ENCODE measurements at places on chromosomes 7 and 10.

DNA sequence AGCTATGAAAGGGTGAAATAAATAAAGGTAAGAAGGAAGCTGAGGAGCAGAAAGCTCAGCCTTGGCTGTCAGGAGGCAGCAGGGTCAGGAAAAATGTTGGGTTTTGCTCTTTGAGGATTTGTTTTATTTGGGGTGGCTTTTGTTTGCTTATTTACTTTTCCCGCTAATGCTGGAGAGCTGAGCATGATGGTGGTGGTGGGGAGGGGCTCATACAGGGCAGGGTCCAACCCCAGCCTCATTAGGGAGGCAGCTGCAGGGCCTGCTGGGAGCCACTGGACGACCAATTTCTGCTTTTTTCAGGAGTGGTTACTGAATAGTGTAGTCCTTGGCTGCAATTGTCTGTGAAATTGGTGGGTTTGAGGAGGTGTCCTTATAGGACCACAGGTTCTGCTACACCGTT lies 36.3 kb downstream of the CCM2 start:
- DNase-seq, result no peak

DNA sequence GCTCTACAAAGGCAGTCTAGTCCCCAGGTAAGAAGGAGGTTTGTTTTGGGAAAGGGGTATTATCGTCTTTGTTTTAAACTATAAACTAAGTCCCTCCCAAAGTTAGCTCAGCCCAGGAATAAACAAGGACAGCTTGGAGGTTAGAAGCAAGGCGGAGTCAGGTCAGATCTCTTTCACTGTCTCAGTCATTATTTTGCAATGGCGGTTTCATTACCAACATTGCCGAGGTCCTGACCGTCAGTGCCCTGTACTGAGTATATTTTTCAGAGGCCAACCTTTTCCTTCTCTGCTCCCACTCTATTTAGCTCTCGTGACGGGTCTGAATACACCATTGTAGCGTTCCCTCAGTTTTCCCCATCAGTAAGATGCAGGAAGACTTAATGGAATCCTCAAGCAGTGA lies 184.5 kb downstream of the PRKCQ start:
- no peak for DNase-seq

DNA sequence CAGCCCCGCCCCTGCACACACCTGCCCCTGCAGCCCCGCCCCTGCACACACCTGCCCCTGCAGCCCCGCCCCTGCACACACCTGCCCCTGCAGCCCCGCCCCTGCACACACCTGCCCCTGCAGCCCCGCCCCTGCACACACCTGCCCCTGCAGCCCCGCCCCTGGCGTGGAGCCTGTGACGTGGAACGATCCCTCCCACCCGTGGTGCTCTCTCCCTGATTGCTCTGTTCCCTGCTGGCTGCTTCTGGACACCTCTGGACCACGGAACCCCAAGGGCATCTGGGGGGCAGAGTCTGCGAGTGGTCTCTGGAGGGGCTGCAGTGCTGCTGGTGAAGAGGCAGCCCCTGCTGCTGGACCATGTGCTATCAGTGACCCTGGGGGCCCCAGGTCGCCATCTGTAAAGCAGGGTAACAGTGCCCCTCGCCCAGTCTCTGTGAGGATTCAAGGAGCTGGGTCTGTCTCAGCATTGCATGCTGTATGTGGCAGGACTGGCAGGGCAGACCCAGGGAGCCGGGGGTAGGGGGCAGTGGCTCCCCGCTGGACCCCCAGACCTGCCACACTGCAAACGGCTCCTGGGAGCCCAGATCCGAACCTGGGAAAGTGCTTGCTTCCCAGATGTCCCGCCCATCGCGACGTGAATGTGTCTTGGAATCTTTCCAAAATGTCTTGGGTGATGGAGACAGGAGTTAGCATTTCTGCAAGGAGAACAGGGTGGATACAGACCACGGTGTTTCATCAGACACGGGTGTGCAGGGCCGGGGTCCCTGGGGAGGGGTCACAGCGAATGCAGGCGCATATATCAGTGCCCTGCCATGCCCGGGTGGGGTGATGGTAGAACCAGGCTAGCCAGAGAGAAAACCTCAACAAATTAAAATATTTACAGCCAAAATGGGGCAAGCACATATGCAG lies 27.9 kb upstream of the NKX6-2 start:
- no peak for DNase-seq

- DNase-seq, result no peak
Measured at GRCh38 chr7:29565224-29565630, 1.6 kb downstream of the PRR15 start.

DNA sequence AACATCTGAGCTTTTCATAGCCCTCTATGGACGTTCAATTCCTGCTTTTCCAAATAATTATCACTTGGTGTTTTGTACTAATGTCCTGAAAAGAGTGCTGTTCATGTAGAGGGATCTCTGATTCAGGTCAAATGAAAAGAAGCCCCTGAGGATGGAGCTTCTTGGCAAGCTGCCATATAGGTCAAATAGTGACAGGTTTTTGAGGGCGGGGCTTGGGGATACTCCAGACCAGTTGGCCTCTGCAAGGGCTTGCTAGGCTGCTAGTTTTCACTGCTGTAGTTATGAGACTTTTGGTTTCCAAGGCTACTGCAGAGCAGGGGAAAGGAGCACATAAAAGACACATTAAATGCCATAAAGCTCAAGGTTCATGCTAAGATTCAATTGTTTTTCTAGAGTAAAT lies 257.2 kb upstream of the CACNA2D1 start:
- no peak for DNase-seq

DNA sequence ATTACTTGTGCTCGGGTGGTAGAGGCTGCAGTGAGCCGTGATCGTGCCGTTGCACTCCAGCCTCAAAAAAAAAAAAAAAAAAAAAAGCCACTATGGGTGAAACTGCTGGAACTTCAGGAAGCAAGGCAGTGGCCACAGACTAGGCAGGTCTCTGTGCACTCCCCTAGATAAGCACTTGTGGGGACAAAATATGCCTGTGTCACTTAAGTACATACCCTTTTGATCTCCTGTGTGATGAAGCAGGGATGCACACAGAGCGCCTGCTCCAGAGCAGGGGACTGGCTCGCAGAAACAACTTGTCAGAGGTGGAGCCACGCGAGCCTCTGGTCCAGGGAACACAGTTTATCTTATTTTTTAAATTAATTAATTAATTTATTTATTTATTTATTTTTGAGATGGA lies 42.9 kb upstream of the PSAP start:
- no peak for DNase-seq

GRCh38 chr10:115657161-115657860 lies 564.1 kb downstream of the ATRNL1 start:
- no peak for DNase-seq

GRCh38 chr10:122861711-122862161 lies 16.1 kb upstream of the CUZD1 start:
- DNase-seq, result no peak

DNA sequence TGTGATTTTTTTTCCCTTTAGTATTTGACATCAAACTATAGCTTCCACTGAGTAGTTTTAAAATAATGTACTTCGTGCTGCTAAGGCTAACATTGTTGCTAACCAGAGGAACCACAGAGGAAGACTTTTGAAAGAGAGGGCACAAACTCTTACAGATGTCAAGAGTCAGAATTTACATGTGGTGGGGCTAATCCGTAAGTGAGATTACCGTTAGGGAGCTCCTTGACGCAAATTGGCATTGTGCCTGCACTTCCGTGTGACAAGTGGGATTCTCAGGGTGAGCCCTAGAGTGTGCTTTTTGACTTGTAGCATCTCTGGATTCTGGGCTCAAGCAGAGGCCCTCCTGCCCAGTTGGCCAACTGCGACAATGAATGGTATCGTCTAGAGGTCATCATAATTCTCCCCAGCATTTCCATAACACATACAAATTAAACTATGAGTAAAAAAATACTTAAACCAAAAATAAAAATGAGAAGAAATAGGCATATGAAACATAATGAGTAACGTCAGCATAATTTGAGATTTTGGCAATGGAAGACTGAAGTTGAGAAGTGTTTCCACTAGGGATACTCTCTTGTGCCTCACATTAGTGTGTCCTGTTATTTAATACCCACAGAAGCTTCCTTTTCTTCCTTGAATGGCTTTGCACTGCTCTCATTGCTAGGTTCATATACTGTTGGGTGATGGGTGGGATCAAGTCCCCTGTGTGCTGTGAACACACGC lies 164.0 kb downstream of the SDK1 start:
- DNase-seq, result no peak

DNA sequence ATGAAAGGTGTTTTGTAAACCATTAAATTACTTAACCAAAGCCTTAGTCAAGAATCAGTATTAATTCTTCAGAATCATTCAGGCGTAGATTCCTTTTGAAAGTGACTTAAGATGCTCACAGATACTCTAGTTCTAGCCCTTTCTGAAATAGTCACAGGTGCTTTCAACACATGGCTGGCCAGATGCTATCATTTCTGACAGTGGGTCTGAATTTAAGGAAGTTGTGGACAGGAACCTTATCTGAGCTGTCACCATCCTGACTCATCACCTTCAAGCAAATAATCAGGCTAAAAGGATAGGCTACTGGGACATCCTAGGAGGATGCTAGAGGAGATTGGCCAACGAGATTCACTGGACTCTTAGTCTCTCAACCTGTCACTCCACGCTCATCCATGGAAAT lies 501.5 kb downstream of the LRMDA start:
- no peak for DNase-seq

DNA sequence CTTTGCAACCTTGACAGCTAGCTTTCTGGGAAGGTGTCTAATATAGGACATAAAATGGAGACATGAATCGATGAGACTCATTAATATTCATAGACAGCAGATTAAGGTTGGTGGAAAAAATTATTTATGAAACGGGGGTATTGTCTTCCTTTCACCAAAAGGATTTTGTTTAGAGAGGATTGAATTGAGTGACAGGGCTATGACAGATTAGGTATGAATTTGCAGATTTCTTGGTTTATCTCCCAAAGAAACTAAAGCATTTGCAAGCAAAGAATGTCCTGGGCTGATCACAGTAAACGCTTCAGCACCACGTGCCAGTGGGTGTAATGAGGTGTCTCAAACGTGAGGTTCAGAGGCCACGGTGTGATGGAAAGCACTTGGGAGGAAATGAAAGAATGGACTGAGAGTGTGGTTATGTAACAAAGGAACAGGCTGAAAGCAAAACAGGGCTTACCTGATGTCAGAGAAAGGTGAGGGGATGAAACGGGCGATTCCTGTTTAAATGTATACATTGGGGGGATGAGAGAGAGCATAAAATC lies 329.2 kb upstream of the NPVF start:
- no peak for DNase-seq

DNA sequence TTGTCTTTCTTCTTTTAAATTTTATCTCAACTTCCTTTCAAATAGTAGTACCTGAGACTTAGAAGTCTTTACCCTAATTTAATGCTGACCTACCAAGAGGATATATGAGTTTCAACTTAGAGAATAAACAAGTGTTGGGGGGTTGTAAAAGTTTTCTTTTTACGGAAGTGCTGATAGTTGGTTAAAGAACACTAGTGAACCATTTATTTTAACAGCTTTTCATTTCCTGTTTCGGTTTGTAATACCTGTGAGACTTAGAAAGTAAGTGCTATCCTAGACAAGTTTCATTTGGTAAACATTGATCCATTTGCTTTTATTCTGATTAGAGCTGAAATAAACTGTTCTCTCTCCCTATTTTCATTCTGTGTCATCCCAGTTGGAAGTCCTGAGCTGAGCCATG lies 683.1 kb upstream of the SORCS1 start:
- DNase-seq, result no peak

DNA sequence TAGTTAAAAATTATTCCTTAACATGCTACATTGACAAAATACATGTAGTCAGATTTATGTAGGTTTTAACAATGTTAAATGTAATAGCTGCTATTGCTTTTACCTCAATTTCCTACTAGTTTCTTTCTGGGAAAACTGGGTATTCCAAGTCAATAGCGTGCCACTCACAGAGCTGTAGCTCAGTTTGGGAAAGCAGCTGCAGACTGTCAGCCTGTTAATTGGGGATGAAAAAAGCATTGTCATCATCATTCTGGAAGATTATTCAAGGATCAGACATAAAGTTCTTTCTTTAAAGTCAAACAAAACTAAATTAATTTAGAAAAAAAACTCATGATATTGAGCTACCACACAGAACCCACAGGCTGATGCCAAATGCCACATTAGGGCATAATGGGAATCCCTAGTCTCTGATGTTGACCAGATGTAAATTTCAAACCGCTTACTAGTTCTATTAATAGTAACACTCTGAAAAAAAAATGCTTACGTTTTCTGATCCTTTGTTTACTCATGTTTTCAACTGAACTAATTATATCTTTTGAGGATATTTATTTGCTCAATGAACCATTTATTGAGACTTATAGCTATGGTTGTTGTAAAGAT lies 19.6 kb upstream of the AGMO start:
- no peak for DNase-seq

DNA sequence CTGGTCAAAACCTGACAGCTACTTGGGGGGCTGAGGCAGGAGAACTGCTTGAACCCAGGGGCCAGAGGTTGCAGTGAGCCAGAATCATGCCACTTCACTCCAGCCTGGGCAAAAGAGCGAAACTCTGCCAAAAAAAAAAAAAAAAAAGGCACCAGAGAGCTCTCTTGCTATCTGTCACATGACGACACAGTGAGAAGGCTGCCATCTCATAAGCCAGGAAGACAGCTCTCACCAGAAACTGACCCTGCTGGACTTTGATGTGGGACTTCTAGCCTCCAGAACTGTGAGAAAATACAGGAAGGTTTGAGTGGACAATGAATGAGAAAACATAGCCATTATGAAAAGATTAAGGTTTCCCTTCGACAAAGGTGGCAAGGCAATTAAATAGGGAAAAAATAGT lies 51.1 kb upstream of the KCNIP2 start:
- no peak for DNase-seq

- no peak for DNase-seq
Measured at GRCh38 chr10:13743101-13743693, 156.4 kb downstream of the PRPF18 start.

- no peak for DNase-seq
Measured at GRCh38 chr7:79096361-79096805, 357.1 kb downstream of the MAGI2 start.

- no peak for DNase-seq
Measured at GRCh38 chr7:136479922-136480321, 388.5 kb upstream of the CHRM2 start.

DNA sequence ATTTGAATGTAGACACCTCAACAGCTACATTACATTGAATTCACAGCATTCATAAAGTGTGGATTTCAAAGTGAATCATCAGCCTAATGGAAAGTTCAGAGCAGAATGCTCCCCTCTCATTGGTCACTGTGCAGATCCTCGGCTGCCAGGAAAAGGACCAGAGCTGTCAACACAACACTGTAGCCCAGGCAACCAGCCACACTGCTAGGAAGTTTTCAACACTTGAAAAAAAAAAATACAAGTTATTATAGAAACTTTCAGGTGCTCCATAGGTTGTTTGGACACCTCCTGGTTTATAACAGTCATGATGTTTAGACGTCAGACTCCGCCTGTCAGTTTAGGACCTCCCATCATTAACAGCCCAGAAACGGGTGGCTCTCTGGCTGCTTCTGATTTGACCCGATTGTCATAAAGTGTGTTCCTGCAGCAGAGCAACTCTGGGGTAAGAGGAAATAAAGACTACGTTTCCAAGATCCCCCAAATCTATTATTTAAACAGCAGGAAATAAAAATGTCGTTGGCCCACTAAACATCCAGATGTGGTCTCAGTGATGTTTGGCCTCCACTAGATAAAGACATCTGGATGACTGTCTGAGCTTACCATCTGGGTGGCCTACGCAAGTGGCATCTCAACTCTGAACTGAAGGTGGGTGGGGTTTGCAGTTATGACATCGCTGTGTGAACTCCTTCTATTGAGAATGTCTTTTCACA lies 117.4 kb downstream of the CABCOCO1 start:
- no peak for DNase-seq

Measured in C1 segment of cervical spinal cord (tissue), 14 donors.